C1 segment of cervical spinal cord (tissue), 14 donors: ENCODE measurements at places on chromosomes 7 and 10.

- DNase-seq: no peak
These were observed 33.1 kb downstream of the VPS50 start for GRCh38 chr7:93265220-93265619.

- no peak for DNase-seq
These were observed 9.8 kb downstream of the NOD1 start for GRCh38 chr7:30468791-30469190.

- DNase-seq: no peak
These were observed 66.2 kb downstream of the VPS41 start for GRCh38 chr7:38842746-38843145.

DNA sequence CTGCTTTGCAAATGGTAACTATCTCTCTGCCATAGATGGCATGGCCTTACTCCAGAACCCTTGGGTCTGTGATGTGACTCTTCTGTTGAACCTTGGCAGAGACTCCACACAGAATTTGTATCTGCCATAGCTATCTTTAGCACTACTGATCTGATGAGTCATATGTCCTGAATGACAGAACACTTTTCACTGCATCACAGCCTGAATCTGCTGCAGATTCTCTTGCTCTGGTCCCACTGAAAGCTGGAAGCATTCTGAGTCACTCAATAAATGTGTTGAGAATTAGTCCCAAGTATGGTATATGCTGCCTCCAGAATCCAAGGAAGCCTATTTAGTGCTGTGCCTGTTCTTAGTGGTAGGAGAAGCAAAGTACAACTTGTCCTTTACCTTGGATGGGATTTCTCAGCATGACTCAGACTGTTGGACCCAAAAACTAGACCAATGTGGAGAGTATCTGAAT, 39.5 kb upstream of the ANKRD1 start:
- DNase-seq: no peak

DNA sequence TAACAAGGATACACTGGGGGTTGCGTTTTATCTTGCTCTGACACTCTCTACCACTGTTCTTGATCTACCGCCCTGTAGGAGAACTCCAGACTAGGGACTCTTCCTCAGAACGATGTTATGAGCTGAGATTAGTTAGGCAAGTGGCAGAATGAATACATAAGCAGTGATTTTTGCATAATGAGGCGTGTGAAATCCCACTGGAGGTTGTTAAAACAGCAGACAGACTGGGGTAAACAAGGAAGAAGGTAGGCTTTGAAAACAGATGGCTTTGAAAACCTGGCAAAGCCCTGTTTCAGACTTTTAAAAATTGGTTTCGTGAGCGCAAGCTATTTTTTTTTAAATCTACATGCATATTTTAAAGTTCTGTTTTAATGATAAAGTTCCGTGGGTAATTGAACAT, 785.2 kb downstream of the TYW1 start:
- no peak for DNase-seq

DNA sequence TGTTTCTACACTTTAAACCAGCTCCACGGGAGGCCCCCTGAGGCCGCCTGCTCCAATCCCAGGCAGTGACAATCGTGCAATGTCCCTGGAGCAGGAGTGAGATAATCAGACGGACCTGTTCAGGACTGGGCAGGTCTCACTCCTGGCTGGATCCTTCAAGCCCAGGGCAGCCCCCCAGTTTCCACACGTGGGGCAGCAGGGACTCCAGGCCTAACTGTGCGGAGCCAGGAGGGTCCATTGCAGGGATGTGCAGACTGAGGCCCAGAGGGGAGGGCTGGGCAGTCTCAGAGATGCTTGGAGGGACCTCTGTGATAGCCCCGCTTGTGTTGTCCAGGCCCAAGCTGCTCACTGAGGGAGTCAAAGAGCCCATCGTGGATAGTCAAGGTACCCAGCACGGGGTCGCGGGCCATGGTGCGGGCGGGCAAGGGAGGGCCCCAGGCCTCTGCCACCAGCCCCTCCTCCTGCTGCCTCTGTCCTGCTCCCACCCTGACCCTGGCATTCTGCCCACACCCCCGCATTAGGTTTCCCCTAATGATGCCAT, 110.5 kb upstream of the KCTD7 start:
- no peak for DNase-seq

- no peak for DNase-seq
These were observed 110.2 kb downstream of the ST8SIA6 start for GRCh38 chr10:17344206-17344605.

GRCh38 chr7:155984609-155985405, 172.5 kb upstream of the SHH start:
- no peak for DNase-seq

GRCh38 chr10:42615419-42615818, 23.0 kb downstream of the ZNF33B start:
- no peak for DNase-seq

DNA sequence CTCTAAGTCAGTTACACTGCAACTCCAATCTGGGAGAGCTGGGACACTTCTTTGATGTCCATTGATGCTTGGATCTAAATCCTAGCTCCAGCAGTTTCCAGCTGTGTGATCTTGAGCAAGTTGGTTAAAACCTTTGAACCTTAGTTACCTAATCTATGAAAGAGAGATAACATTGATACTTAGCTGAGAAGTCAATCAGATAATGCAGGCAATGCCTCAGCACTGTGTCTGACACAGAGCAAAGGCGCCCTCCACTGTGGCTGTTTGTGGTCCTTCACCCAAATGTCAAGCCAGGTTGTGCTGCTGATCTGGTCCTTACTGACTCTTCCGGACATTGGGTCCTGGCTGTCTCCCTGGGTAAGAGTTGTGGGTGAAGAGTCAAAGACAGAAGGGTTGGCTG, 20.2 kb downstream of the DNTT start:
- no peak for DNase-seq

DNA sequence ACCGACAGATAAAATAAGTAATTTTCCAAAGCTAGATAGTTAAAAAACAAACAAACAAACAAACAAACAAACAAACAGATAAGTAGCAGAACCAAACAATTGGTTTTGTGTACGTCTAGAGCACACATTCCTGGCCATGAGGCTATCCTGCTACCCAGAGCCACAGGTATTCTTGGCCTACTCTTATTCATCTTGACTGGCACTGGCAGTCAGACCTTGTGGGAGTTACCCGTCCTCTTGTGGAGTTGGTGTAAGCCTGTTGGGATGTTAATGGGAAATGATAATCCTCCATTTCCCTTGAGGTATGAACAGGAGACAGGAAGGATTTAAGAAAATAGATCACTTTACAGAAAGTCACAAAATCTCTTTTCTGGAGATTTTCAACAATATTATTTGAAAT, 142.4 kb upstream of the MEOX2 start:
- DNase-seq: no peak

GRCh38 chr7:4345004-4345403, 337.1 kb upstream of the FOXK1 start:
- no peak for DNase-seq

GRCh38 chr10:98800263-98800662, 353.5 kb upstream of the HPS1 start:
- DNase-seq: no peak

- DNase-seq: no peak
These were observed 708.9 kb downstream of the POM121L12 start for GRCh38 chr7:53744403-53744760.

DNA sequence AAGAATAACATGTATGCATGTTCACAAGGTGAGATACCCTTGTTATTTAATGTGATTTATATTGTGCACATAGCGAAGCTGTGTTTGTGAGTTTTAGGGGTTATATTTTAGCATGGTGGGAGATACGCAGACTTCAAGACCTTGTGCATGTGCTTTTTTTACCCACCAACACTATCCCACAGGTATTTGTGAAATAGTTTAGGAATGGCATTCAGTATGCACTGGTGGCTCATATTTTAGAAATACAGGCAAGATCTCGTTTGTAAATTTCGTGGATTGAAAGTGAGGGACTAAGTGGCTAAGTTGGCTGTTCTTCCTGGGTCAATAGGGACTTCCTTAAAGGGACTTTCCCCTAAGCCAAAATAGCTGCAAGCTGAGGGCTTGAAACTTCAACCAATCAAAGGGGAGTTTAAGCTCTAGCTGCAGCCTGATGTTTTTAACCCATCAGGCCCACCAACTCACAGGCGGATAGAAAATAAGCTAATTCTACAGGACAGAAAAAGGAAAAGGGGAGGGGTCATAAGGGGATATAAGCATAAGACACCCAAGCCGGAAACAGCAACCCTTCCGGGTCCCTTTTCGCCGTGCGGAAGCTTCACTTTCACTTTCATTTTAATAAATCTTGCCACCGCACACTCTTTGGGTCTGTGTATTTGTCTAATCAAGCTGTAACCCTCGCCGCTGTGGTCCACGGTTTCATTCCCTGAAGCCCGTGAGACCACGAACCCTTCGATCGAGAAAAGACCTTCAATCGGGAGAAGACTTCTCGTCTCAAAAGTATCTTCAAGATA, 291.0 kb downstream of the GPR158 start:
- no peak for DNase-seq

DNA sequence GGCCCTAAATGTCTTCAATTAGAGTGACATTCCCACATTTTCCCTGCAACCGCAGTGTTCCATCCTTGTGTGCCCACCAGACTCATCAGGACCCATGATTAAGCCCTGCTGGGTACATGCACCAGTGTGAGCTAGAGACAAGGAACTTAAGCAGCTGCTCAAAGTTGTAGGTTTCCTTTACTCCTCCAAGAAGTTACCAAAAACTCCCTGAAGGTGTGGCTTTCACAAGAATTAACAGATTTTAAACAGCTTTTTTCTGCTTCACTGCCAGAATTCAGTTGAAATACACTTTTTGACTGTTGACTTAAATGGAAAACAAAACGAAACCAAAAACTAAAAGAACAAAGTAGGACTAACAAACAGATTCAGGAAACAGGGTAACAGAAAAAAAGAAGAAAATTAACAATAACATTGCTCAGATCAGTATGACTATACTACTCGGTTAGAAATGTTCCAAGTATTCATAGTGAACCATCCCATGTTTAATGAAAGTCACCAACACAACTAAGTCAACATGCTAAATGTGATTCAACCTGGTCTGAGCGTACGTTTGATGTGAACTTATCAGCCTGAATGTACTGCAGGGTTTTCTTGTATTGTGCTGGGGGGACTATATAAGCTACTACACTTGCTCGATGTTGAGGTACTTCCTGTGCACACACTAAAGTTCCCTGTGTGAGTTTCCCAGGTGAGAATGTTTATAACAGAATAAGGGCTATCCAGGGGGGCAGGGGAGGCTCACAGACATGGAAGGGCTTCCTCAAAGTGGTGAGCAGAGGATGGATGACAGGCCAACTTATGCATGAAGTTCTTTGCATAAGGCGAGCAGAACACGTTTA, 22.2 kb downstream of the SLC37A3 start:
- DNase-seq: no peak

DNA sequence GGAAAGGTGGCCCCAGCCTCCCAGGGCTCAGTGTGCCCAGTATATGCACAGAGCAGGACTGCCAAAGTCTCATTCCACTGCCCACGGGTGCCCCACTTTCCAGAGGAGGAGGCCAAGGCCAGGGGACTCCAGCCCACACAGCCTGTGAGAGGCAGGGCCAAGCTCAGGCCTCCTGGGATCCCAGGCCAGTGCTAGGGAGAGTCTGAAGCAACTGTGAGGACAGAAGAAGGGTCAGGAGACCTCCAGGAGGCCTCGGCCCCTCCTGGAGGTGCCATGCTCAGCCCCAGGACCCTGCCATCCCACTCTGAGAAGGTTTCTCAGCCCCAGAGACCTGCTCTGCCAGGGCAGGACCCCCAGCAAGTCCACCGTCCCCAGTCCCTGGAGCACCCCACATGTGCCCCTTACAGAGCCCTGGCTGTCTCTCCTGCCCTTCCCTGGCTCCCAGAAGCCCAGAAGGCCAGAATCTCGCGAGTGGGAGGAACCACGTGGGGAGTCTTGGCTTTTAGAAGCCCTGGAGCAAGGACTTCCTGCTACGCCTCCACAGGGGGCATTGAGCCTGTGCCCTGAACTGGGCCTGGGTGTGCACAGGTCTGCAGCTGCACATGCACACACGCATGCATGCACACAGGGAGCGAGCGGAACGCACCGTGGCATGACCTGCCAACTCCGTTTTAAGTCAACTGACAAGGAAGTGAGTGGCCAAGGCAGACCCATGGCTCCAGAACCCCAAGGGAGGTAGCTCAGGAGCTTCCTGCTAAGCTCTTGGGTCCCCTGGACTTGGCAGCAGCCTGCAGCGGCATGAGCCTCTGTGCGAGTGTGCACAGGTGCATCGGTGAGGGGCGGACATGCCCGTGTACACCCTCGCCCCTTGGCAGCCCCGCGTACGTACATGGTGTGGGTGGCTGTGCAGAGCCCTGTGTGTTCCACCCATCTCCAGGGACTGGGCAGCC, 33.6 kb downstream of the ZCCHC24 start:
- DNase-seq: no peak

DNA sequence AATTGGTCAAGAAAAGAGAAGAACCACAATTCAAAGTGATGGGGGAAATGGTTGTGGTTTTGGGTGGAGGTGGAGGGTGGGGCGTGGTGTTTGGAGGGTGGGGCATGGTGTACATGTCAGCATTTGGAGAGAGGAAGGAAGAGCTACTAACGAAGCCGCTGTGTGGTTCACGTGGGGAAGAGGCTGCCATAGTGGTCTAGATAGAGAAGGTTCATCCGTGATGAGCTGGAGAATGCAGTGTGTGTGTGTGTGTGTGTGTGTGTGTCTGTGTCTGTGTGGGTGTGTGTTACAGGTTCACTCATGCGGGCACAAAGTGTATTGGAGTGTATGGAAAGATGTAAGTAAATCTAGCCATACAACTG, 6.1 kb upstream of the VCL start:
- DNase-seq: no peak

- DNase-seq: no peak
These were observed 872 bp downstream of the FAM131B start for GRCh38 chr7:143361552-143362130.

- DNase-seq: no peak
These were observed 1.4 kb downstream of the BCCIP start for GRCh38 chr10:125824736-125825135.

- DNase-seq: no peak
These were observed 63.3 kb upstream of the THSD7A start for GRCh38 chr7:11895337-11895736.

- no peak for DNase-seq
These were observed 1.3 kb downstream of the TMEM60 start for GRCh38 chr7:77796960-77797359.

- DNase-seq: no peak
These were observed 12.8 kb downstream of the PRXL2A start for GRCh38 chr10:80421050-80421706.

DNA sequence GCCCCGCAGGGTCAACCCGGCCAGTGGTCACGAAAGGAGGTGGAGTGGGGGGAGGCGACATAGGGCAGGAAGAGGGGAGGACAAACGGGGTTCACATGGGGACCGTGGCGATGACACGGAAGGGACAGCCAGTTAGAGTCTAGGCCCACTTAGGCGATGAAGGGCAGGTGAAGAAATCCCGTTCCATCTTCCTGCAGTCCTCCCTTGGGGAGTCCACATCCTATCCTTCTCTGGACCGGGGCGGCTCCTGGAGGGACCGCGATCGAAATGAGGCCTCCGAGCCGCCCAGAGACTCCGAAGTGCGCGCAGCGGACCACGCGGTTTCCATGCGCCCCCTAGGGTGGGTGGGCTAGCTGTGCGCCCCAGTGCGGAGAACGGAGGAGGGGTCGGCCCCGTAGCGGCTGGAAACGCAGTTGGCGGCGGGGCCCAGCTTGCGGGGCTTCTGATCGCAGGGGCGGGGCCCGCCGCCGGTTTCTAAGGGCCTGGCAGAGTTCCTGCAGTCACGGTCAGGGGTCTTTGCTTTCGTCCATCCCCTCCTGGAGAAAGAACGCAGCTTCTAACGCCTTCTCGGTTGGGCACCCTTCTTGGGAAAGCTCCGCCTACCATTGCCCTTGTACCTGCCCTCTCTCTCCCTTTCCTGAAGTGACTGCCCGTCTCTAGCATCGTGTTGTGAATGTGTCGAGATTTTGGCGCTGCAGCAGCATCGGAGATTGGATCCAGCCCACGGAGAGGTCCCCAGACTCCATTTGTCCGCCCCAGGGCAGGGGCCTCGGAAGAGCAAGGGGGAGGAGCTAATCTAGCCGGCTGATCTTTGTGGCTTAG, 17.9 kb upstream of the TMEM225B start:
- DNase-seq: peak; percentile 25
